Calu3 (cell line): ENCODE measurements at places on chromosomes 4 and X.

DNA sequence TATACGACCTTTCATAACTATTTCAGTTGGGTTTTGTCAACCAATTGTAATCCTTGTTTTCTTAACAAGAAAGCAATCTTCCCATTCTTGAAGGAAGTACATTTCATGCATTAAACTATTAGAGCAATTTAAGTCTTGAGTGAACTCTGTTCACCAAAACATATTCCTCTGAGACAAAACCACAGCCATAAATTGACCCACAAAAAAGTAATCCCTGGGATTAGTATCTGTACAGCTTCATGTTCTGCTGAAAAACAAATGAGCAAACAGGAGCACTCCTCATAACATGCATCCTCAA, 207.0 kb upstream of the PDE5A start:
- H3K27me3 ChIP-seq: no peaks in the 10 kb centered on the region
- DNase-seq: no peak
- H3K27ac ChIP-seq: no peak overlapping the region

GRCh38 chrX:46165411-46165810, 379.8 kb downstream of the ZNF674 start:
- H3K27me3 ChIP-seq: no peaks in the 10 kb centered on the region
- no peaks in the 10 kb centered on the region for H3K36me3 ChIP-seq
- no peaks in the 10 kb centered on the region for H3K4me1 ChIP-seq
- DNase-seq: no peak
- H3K4me3 ChIP-seq: no peak overlapping the region
- no peak overlapping the region for H3K27ac ChIP-seq

- no peak overlapping the region for H3K4me3 ChIP-seq
- DNase-seq: no peak
- H3K27ac ChIP-seq: no peak overlapping the region
- no peaks in the 10 kb centered on the region for H3K36me3 ChIP-seq
Observed at GRCh38 chr4:15976456-15977447, 13.8 kb upstream of the FGFBP2 start.

GRCh38 chr4:142377342-142378091, 468.6 kb downstream of the INPP4B start:
- H3K36me3 ChIP-seq: peaks cover 15% of the 10 kb centered on the region
- peaks cover 35% of the 10 kb centered on the region for H3K4me1 ChIP-seq
- H3K27me3 ChIP-seq: no peaks in the 10 kb centered on the region
- no peak for DNase-seq
- no peak overlapping the region for H3K27ac ChIP-seq

DNA sequence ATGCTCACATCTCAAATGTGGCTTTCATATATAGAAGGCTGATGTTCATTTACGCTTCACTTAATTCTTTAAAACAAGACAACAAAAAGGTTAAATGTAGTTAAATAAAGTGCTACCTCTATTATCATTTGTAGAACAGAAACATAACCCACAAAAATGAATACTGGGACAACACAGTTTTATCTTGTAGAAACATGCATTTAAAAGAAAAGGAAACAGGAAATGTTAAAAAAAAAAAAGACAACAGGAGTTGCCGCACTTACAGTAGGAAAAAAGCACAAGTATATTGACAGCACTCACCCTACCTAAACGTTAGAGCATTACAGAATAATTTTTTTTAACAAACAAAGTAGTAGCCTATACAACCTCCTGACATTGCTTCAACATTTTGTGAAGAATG, 4.8 kb downstream of the THOC2 start:
- DNase-seq: no peak
- H3K4me3 ChIP-seq: no peak overlapping the region
- peaks cover 16% of the 10 kb centered on the region for H3K36me3 ChIP-seq
- H3K27me3 ChIP-seq: no peaks in the 10 kb centered on the region

DNA sequence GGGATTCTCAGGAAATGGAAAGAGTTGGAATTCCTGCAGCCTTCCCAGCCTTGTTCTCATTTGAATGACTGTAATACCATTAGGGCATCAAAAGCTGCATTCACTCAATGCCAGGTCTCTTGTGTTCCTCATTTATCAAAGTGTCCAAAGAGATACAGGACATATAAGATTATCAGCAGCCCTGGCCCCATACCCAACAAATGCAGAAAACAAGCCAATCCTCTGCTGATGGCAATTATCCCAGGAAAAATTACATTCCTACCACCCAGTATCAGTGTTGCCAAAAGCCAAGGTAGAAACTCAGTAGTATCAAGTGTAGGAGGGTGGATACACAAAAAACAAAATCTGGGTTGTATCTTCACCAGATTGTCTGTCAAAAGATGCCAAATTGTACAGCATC, 18.5 kb upstream of the ASB5 start:
- no peak overlapping the region for H3K4me3 ChIP-seq
- DNase-seq: no peak
- H3K4me1 ChIP-seq: no peaks in the 10 kb centered on the region

DNA sequence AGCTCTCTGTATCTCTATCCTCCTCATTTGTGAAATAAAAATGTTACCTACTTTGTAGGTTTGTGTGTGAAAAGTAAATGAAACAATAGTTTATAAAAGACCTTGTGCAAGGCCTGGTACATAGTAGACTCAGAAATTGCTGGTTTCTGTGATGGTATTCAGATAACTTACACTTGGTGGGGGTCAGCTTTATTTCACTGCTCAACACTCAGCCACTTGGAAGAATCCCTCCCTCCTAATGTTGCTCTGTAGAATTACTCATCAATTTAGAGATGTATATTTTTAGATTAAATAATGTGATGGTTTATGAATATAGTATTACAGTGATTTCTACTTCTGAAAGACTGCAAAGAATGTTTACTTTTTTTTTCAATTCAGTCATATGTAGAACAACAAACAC, 32.7 kb downstream of the SMARCAD1 start:
- H3K4me1 ChIP-seq: no peaks in the 10 kb centered on the region
- H3K27ac ChIP-seq: no peak overlapping the region
- H3K27me3 ChIP-seq: no peaks in the 10 kb centered on the region
- H3K36me3 ChIP-seq: peaks cover 8% of the 10 kb centered on the region

DNA sequence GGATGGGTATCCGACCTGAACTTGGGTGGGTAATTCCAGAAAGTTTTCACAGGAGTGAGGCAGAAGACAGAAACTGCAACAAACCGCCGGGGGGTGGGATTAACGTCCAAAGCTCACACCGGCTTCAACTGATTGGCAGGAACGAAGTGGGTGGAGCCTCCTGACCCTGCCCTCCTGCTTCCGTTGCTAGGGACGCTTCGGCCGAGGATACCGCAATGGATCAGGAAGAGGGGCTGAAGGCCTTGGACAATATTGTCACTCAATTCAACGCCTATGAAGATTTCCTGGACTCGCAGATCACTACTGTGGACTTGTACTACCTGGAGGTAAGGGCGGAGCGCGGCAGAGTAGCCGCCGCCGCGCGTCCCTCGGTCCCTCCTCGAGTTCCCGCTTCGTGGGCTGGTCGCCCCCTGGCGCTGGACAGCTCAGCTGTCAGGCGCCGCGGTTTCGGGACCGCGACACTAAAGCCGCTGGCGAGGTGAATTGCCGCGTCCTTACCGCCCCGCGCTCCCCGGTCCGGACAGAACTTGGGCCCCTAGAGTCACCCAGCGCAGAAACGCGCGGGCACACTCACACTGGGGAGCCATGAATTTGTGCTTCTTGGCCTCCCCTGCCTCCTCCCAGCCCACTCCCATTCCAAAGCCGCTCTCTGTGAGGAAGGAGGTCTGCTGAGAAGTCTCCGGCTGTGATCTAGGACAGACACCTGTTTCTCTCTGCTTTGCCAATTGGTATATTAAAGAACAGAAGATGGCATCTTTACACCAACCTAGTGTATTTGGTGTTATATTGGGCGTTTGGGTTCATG, at the start of gene CFAP299:
Gene CFAP299 (plus strand): TSS at position 177 of the 805 bp plus-strand sequence.
- peaks cover 8% of the 10 kb centered on the region for H3K36me3 ChIP-seq
- H3K27ac ChIP-seq: no peak within 1 kb of the TSS
- peak within 1 kb of the TSS; percentile 96 for H3K4me3 ChIP-seq

- peak overlapping the region; percentile 68 for H3K27ac ChIP-seq
- H3K4me3 ChIP-seq: peak overlapping the region; percentile 60
- no peaks in the 10 kb centered on the region for H3K36me3 ChIP-seq
- peaks cover 36% of the 10 kb centered on the region for H3K4me1 ChIP-seq
- H3K27me3 ChIP-seq: no peaks in the 10 kb centered on the region
Observed at GRCh38 chr4:148061141-148061481, 329.2 kb downstream of the ARHGAP10 start.

GRCh38 chr4:86627462-86628135, 33.5 kb downstream of the PTPN13 start:
- H3K4me1 ChIP-seq: no peaks in the 10 kb centered on the region
- H3K36me3 ChIP-seq: no peaks in the 10 kb centered on the region
- no peak overlapping the region for H3K27ac ChIP-seq
- DNase-seq: no peak
- no peaks in the 10 kb centered on the region for H3K27me3 ChIP-seq
- H3K4me3 ChIP-seq: no peak overlapping the region

DNA sequence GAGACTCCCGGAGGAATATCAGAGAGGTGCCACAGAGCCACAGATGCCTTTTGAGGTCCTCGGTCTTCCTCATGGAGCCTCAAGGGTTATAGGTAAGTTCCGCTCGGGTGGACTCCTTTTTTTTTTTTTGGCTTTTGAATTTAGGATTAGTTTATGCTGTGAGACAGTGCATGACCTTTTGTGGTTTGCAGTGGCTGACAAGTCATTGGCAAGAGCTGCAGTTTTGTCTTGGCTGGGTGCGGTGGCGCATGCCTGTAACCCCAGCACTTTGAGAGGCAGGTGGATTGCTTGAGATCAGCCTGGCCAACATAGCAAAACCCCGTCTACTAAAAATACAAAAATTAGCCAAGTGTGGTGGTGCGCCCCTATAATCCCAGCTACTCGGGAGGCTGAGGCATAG, 4.5 kb upstream of the GRSF1 start:
- DNase-seq: no peak
- no peak overlapping the region for H3K4me3 ChIP-seq
- no peaks in the 10 kb centered on the region for H3K27me3 ChIP-seq

DNA sequence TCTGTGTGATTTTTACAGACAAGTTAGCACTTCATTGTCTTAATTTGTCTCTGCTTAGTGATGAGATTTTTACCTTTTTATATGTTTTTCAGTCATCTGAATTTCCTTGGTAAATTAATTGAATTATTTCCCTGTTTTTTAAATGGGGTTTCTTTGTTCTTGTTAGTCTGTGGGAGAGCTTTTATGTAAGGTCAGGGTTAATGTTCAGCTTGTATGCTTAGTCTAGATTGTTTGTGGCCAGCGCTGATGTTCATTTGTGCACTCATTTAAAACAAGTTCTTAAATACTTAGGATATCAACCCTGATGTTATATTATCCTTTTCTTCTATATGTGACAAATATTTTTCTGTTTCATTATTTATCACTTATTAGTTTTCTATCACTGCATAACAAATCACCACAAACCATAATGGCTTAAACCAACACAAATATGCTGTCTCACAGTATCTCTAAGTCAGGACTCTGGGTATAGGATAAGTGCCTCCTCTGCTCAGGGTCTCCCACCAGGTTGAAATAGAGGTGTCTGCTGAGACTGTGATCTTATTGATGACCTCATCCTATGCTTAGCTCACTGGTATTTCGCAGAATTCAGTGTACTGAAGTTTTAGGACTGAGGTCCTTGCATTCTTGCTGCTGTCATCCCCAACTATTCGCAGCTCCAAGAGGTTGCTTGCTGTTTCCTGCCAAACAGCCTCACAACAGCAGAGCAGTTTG, 53.2 kb downstream of the ATP10D start:
- H3K27me3 ChIP-seq: no peaks in the 10 kb centered on the region
- no peaks in the 10 kb centered on the region for H3K4me1 ChIP-seq
- no peak overlapping the region for H3K27ac ChIP-seq
- no peak overlapping the region for H3K4me3 ChIP-seq
- DNase-seq: no peak

GRCh38 chrX:45295259-45295986, 94.7 kb upstream of the DIPK2B start:
- peak; percentile 34 for DNase-seq
- H3K36me3 ChIP-seq: no peaks in the 10 kb centered on the region
- H3K4me3 ChIP-seq: no peak overlapping the region
- peaks cover 11% of the 10 kb centered on the region for H3K4me1 ChIP-seq

DNA sequence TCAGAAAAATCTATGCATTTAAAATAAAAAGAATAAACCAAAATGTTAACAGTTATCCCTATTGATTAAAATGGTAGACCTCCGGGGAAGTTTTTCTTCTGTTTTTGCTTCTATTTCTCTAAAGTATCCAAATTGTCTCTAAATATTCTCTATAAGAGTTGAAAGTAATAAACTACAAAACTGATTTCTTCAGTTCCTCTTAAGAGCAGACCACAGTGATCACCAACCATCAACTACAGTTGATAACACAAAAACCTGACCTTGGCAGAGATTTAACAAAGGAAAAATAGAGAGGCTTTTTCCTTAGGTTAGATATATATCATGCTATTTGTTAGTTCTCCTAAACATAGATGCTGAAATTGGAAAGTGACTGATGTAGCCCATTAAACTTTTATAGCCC, 27.3 kb downstream of the DDX60 start:
- H3K27me3 ChIP-seq: no peaks in the 10 kb centered on the region
- no peak overlapping the region for H3K27ac ChIP-seq
- DNase-seq: no peak
- H3K36me3 ChIP-seq: no peaks in the 10 kb centered on the region
- no peaks in the 10 kb centered on the region for H3K4me1 ChIP-seq

- no peak overlapping the region for H3K27ac ChIP-seq
- H3K27me3 ChIP-seq: no peaks in the 10 kb centered on the region
- peak; percentile 39 for DNase-seq
Observed at GRCh38 chr4:21697583-21697982, 251.0 kb downstream of the KCNIP4 start.

GRCh38 chrX:120308558-120308957, 2.7 kb downstream of the TMEM255A start:
- H3K27ac ChIP-seq: no peak overlapping the region
- peaks cover 41% of the 10 kb centered on the region for H3K27me3 ChIP-seq
- DNase-seq: peak; percentile 5
- H3K4me1 ChIP-seq: peaks cover 5% of the 10 kb centered on the region
- H3K4me3 ChIP-seq: peak overlapping the region; percentile 76

GRCh38 chrX:36787752-36788151, 220.4 kb upstream of the FAM47C start:
- no peaks in the 10 kb centered on the region for H3K27me3 ChIP-seq
- H3K27ac ChIP-seq: no peak overlapping the region
- no peaks in the 10 kb centered on the region for H3K36me3 ChIP-seq
- DNase-seq: no peak
- H3K4me3 ChIP-seq: no peak overlapping the region
- H3K4me1 ChIP-seq: no peaks in the 10 kb centered on the region

DNA sequence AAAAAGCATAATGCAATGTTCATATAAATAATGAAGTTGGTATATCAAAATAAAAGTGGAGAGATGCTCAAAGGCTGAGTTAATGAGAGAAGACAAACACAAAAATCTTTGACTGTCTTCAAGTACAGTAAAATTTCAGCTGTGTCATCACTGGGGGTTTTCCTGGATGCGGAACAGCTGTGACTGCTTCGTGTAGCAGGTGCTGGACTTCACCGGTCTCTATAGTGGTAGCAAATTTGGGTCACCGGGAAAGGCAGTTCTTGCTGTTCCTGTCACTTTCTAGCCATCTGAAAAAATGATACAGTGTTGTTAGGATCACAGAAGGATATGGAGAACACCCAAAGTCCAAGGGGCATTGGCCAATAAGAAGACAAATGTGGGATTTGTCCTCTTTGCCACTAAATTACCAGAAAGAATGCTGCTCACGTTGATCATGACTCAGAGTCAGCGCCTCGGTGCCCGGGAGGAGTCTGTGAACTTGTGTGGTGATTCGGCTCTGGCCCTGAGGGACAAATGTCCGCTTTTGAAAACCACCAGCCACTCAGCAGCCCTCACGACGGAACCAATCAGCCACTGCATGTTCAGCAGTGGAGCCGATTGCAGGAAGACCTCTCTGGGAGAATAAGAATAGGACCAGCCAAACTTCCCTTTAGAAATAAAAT, 230.1 kb upstream of the FAT1 start:
- no peaks in the 10 kb centered on the region for H3K36me3 ChIP-seq
- H3K27me3 ChIP-seq: no peaks in the 10 kb centered on the region
- H3K4me1 ChIP-seq: no peaks in the 10 kb centered on the region
- no peak for DNase-seq
- no peak overlapping the region for H3K4me3 ChIP-seq
